ENCODE measurements at places on chromosomes 5 and 9.

DNA sequence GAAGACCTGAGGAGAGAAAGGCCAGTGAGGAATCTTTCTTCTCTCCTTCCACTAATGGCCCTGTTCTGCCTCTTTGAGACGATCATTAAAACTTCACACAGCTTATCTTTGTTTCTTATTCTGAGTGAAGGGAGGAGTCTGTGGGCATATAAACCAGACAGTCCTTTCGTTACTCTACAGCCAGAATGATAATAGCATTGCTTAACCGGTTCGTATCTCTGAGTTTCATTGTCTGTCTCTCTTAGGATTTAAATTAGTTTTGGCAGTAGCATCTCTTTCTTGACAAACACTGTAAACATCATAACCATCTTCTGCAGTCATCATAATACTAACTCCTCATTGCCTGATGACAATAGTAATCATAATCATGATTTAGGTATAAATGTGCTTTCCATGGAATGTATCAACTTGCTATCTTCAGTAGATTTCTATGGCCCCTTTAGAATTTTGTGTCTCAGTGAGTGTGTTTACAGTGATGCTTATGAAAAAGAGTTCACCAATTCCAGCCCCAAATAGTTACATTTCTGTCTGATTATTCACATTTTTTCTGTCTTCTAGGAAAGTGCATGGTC lies 618.8 kb upstream of the KLF4 start:
- DNase-seq = no peak

DNA sequence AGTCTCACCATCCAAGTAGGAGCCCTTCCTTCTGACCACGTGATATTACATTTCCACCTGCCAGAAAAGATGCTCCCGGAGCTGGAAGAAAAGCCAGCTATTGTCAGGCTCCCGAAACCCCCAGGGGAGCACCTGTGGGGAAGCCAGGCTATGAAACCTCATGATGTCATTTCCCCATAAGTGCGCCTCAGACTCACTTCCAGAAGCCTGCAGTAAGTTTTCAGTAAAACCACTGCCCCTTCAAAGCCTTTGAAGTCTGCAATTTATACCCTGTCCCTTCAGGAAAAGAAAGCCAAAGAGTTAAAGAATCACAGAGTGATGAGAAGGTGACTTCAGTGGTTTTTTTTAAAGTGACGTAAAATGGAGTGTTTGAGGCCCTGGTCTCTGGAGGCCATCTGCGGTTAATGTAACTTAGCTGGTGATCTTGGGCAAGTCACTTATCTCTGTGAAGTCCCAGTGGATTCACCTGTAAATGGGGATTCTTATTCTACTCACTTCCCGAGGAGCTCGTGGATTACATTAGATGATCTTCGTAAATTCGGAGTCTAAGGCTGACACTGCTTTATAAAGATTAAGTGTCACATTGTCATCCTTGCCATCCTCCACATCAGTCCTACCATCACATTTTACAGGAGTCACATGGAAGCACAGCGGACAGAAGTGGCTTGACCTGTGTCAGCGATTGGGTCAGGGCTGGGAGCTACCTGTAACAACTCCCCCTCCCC lies 2.6 kb upstream of the SEMA6A start:
- DNase-seq = no peak

DNA sequence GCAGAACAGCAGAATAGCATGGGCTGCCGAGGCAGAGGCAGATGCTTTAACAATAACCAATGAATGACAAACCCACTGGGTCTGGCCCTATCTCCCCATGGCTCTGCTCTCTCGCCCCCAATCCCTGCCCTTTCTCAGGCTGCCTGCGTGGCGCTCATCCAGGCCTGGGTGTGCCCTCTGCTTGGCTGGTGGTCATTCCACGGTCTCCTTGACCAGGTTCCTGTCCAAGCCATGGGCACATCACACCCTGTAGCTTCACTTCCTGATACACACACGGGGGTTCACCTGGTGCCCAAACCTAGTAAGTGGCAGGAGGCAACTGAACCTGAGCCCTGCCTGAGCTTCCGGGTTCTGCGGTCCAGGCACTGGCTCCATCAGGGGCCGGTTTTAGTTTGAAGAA lies 87.6 kb downstream of the DAP start:
- DNase-seq = no peak

- no peak for DNase-seq
Observed at GRCh38 chr5:137633896-137634295, 102.0 kb downstream of the KLHL3 start.

DNA sequence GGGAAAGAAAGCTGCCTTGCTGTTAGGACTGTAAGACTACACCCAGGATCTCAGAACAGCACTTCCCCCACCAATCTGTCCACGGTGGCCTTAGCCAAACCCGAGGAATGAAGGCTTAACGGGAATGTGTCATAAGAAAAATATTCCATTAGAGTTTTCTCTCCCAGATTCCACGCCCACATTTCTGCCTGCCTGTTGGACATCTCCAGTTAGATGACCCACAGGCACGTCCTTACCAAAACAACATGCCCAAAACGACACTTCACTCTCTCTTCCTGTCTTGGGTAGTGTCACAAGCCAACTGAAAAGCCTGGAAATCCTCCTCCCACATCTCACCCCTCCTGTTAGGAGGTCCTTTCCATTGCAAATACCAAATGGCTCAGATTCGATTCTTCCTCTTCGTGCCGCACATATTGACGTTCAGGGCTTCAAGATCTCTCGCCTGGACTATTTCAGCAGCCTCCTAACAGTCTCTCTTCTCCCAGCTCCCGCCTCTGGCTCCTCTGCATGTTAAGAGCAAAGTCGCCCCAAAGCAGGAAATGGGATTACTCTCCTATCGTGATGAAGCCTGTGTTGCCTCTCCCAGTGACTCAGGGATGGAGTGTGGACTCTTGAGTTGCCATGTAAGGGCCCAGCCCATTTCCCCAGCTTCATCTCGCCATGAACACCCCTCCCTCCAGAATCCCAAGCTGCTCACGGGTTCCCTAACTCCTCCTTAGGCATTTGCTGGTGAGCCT lies 159.3 kb downstream of the NR3C1 start:
- no peak for DNase-seq

DNA sequence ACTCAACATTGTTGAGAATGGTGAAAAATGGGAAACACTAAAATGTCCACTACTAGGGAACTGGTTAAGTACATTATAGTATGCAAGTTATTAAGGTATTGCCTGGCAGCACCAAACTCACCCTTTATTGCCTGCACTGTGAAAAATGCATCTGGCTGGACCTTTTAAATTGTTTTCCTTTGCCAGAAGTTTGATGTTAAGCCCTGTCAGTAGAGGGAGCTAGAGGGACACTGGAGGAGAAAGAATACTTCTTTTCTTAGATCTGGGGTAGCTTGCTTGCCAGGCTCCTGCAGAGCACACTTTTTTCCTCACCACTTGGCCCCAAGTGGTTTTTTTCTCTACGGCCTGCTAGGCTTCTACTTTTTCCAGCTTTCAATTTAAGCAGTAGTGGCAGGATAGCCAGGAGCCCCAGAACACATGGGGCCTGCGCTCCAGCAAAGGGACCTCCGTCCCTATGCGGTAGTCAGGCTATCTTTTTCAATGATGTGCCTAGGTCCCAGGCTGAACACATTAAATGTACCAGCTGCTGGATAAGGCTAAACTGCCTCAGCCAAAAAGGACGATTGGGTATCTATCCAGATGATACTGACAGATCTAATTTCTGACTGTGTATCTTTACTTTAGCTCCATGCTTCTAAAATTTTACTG lies 8.0 kb upstream of the HABP4 start:
- no peak for DNase-seq

DNA sequence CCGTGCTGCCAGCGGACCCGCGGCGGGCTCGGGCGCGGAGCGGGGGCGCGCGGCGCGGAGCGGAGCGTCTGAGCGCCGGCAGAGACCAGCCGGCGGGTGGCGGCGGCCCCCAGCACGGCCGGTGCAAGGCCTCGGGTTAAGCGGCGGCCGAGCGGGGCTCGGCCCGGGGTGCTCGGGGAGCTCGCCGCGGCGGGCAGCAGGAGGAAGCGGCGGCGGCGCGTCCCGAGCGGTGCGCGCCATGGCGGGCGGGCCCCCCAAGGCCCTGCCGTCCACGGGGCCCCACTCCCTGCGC lies 150 bp downstream of the SNX30 start:
- no peak for DNase-seq

DNA sequence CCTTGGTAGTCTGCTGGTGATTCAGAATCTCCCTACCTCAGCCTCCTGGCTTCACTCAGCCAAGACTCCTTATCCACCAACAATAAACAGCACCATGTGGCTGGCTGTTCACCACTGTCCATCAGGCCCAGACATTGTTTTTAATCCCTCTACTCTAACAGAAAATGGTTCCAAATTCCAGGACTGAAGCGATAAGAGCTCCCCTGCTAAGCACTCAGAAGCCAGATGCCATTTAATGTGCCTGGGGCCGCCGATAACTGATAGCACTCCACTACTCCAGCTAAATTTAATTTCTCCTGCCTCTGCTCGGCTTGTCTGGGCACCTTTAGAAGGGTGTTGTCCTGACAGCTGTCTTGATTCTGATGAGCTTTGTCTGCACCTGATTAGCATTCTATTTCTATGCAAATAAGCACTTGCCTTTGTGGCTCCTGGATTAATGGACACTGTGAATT lies 47.1 kb downstream of the ZNF622 start:
- DNase-seq = no peak

DNA sequence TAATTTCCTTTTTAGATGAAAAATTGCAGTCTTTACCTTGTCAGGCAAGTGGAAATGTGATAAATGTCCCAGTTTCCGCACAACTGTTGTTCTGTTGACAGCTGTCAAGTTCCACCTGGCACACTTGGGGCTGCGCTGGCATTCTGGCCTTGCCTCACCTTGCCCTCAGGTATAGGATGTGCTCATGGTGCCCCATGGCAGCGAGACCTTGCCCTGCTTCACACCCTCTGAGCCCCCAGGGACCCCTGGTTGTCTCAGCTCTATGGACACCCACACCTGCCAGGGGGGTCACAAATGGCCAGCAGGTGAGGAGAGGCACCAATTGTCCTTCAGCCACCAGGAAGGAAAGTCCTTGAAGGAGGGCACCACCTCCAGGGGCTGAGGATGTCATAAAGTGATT lies 37.5 kb upstream of the SEMA4D start:
- no peak for DNase-seq

DNA sequence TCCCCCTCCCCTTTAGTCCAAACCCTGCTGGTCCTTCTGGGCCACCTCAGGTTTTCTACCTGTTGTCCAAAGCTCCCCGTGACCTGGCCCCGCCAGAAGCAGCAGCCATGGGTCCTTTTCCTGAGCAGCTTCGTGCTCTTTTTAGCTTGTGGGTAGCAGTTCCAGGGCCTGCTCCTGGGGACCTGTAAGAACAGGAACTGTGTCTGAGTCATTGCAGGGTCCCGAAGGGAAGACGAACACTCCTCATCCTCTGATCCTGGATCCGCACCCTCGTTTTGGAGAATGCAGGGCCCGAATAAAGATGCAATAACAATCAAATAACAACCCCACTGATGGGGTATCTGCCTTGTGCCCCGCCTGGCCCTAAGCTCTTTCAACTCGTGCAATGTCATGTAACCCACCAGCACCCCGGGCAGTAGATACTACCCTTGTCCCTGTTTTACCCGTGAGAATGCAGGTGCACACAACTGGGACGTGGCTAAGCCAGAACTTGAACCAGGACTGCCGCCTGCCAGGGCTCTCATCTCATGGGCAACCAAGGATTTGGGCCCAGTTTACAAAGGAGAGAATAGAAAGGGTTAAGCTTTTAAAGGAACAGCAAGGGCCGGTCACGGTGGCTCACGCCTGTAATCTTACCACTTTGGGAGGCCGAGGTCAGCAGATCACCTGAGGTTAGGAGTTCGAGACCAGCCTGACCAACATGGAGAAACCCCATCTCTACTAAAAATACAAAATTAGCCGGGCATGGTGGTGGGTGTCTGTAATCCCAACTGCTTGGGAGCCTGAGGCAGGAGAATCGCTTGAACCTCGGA lies 33.2 kb downstream of the NEK6 start:
- DNase-seq = no peak

DNA sequence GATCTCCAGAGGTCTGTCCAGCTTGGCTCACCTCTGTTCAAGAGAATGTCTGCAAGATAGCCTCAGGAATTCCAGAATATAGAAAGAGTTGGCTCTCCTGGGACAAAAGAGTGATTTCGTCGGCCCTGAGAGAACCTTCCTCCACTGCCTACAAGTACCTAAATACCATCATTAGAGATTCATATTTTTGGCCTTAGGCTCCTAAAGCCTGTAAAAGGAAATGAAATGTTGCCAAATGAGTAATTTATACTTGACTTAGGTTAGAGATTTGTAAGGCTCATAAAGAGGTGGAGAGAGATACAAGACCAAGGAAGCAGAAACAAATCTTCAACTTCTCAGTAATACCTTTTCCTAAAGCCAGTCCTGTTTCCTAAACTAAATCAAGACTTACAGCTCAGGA lies 146.2 kb downstream of the CCDC192 start:
- no peak for DNase-seq

Data from cortex of kidney (tissue), 1 donor.